Activated T-helper 2 cell treated with anti-CD3 and anti-CD28 coated beads, Interferon-gamma antibody, Interleukin-2, Interleukin-4, amounts not matched to agents 10 μg/mL and 5 μg/mL and 100 μg/mL, durations not matched to agents 14 hours and 24 hours and 36 hours (primary cell): ENCODE measurements at places on chromosomes 5 and 9.
A peak's percentile ranks its signal among the peaks of the same experiment; 100 is the strongest.

DNA sequence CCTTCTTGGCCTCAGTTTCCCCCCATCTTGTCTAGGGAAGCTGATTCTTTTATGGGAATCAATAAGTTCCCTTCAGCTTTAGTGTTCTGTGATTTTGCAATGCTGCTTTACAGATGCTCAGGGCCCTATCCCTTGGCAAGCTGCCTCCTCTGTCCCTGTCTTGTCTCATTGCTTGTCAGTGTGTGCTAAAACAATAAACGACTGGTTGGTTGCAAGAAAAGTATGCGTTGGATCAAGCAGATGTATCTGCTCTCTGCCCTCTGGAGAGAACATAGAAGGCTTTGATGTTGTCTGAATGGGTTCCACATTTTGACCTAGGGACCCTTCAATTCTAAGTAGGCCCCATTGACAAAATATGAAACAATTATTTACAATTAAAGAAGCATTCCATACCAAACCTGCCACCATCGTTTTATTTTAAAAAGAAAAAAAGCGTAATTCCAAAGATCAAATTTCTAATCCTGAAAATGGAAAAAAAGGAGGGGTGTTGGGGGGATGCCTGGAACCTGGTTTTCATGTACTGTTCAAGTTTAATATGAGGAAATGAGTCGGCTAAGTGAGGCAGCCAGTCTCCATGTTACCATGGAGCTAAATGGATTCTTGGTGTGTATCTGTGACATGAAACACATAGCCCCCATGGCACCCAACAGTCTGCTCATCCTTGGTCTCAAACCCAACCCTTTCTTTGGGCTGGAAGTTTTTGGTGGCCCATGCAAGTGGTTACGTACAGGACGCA is 31.2 kb upstream of the TARS1 start:
- no peak for DNase-seq

GRCh38 chr5:168874713-168875380 is 295.7 kb upstream of the PANK3 start:
- DNase-seq, result no peak

DNA sequence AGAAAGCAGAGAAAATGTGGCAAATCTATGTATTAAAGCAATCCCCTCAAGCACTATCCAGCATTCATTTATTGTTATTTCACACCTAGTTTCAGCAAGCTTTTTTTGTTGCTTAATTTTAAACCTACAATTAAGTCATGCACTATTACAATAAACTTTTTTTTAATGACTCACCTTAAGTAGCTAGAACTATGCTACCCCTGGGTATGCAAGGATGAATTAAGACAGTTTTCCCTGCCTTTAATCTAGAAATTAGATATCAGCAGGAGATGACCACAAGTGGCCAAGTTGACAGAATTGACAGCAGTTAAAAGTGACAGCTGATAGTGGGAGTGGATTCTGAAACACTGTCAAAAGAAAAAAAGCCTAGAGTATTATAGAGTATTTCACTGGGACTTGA is 20.0 kb downstream of the ITGA1 start:
- DNase-seq, result no peak

DNA sequence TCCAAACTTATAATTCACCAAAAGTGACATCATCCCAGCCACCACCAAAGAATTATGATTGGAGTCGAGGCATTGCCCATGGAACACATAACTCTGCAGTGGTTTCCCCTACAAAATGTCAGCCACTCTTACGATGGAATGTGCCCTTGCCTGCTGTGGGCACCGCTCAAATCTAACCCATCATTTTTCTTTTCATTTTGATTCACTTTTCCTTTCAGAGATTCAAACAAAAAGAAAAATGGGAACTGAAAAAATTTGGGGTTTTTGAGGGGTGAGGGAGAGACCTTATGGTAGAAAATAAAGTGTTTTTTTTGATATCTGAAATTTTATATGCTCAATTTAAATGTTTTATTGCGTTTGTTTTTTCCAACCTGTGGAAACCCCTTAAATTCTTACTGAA is 28.1 kb downstream of the SMARCA2 start:
- no peak for DNase-seq

DNA sequence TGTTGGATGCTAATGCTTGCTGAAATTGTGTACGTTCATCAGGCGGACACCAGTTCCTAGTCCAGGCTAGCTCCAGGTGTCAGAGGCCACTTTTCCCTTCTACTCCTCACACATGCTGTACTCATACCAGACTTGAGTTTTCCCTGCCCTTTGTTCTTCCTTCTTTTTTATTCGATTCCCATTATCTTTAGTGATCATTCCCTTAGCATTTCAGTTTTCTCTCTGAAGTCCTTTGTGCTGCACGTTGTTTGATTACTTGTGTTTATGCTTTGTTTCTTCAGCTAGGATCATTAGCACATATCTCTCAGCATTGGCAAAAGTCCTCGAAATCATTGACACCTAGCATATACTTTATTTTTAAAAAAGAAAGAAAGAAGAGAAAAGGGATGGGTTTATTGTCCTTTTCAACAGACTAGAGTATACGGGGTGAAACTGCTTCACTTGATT is 409 bp upstream of the COX7C start:
- DNase-seq, result no peak

GRCh38 chr5:13207112-13207511 is 737.4 kb downstream of the DNAH5 start:
- DNase-seq, result no peak

DNA sequence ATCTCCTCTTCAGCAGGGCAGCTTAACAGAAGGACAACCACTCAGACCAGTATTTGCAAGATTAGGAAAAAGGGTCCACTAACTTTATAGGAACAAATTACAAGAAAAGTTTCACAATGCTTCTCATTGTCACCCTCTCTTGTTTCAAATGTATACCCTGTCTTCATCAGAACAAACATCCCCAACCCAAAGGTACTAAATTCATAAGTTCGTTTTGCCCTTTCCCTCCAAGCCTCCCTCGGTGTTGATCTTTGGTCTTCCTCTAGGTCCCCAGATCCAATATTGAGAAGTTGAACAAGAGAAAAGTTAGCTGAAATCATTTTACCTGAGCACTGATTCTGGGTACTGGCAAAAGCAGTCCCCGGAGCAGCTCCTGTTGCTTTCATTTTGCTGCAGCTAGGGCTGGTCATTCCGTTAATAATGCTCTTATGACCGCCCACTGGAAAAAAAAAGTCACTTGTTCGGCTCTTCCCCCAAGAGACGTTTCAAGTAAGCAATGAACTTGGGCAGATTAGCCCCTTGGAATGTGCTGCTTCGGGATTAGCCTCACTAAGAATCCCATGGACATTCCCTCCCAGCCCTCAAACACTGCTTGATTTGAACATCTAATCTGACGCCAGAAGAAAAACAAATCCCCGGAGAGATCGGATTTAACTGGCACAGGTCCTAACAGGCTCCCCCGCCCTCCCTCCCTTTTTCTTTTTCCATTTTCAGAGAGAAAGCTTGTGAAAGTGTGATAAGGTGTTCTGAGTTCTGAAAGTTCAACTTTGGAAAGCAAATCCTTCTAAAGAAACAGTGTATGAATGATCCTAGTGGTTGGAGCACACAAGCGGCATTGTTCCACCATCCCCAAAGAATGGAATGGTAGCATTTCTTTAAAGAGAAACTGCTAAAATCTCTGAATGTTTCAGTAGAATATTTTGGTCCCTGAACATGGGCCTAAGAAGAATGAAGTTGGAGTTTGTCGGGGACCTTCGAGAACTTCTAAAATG is 252.5 kb downstream of the TRPM3 start:
- no peak for DNase-seq

DNA sequence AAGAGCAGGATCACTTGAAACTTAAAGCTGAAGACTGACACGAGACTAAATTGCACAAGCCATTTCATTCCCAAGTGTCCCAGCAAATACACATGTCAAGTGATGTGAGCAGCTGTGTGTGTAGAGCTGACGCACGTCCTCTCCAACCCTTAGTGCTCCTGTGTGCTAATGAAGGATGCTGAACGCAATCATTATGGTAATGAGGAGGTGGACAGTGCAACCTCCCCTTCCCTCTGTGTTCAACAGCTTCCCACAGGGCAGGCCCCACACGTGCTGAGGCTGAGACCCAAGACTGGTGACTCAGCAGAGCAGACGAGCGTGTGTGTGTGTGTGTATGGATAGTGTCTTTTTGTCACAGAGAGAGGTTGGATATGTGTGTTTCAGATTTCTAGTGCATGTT is 702.1 kb downstream of the SEMA5A start:
- no peak for DNase-seq

- DNase-seq, result no peak
Measured at GRCh38 chr9:107397076-107398044, 92.2 kb downstream of the KLF4 start.

GRCh38 chr5:86885489-86886230 is 267.9 kb downstream of the COX7C start:
- no peak for DNase-seq

DNA sequence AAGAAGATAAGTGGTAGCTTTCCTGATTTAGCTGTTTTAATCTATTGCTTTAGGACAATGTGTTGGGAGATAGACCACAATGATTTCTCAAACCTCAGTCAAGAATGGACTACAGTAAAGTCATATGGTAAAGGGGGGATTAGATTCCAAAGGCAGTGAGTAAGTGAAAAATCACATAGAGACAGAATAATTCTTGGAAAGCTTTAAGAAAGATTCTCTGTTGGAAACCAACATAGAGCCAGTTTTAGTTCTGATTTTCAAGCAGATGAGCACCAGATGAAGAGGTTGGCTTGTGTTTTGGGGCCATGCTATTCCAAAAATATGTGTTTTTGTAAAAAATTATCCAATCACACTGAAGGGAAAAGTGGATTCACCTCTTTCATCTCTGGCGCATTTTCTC is 256.8 kb upstream of the RPS23 start:
- DNase-seq, result no peak

GRCh38 chr9:126980231-126980630 is 65.6 kb downstream of the RALGPS1 start:
- DNase-seq, result no peak

GRCh38 chr5:79157305-79157704 is 45.7 kb downstream of the BHMT start:
- DNase-seq, result no peak

DNA sequence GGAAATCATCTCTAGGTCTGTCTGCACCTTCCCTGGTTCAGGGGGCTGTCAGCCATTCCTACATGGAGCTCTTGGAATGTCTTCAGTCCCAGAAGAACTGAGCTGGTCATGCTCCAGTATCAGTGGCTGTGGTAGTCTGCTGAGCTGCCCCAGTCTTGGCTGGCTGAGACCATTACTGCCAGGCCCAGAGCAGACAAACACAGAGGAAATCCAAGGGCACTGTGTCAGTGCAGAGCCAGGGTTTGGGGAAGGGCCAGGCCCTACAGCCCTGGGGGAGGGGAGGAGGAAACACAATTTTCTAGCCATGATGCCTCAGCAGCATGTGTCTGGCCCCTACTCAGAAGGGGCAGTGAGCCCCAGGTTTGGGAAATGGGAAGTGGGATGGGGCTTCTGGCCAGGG is 58.4 kb downstream of the ARHGEF37 start:
- DNase-seq, result no peak

- no peak for DNase-seq
Measured at GRCh38 chr5:132377738-132378137, 8.2 kb downstream of the SLC22A5 start.

GRCh38 chr5:26482076-26482809 is 556.1 kb downstream of the CDH9 start:
- DNase-seq, result no peak

GRCh38 chr5:125106881-125107280 is 360.4 kb upstream of the ZNF608 start:
- DNase-seq, result no peak

GRCh38 chr5:37037840-37038239 is 161.3 kb downstream of the NIPBL start:
- DNase-seq, result no peak

GRCh38 chr9:36855448-36856315 is 178.4 kb downstream of the PAX5 start:
- peak; percentile 22 for DNase-seq
